Subcutaneous adipose tissue (tissue), 4 donors: ENCODE measurements at places on chromosomes 11 and 22. TPM values are rescaled to one million over a fixed set of nuclear protein-coding genes. Genes with fewer than 3 reads are reported as not detected.

The ARHGEF17 gene
- 30.0 TPM for total RNA-seq

The TMEM45B gene
- not detected for total RNA-seq

The FKBP2 gene
- 38.0 TPM for total RNA-seq

The C22orf42 gene
- not detected for total RNA-seq

The ADAMTS15 gene
- 22.7 TPM for total RNA-seq

The GNAZ gene
- total RNA-seq, result 16.2 TPM
